ENCODE measurements at places on chromosomes 1 and 21. TPM values are rescaled to one million over a fixed set of nuclear protein-coding genes. Genes with fewer than 3 reads are reported as not detected.

Gene LCE2B
- total RNA-seq = not detected

Gene ADAM30
- not detected for total RNA-seq

Gene C1QTNF12
- total RNA-seq = 2.8 TPM

Gene PROK1
- total RNA-seq = not detected

Gene TIE1
- total RNA-seq = 0.79 TPM

Gene SHISAL2A
- total RNA-seq = not detected

Gene LAMB3
- total RNA-seq = 32.5 TPM

Gene RASSF5
- total RNA-seq = 1.7 TPM

Gene OR2G2
- not detected for total RNA-seq

Gene SYF2
- total RNA-seq = 45.4 TPM

Gene ZNF648
- total RNA-seq = not detected

Gene CHIT1
- not detected for total RNA-seq

Gene TEX35
- total RNA-seq = 0.16 TPM

Gene KNCN
- total RNA-seq = not detected

Gene PLA2G2C
- total RNA-seq = not detected

Gene NR5A2
- under 0.01 TPM for total RNA-seq

All from bronchial smooth muscle cell (primary cell).